Spinal cord (tissue), 10 donors: ENCODE measurements at places on chromosomes 2 and 18. TPM values are rescaled to one million over a fixed set of nuclear protein-coding genes. Genes with fewer than 3 reads are reported as not detected.

GREB1 gene
- 36.6 TPM for total RNA-seq

FOXD4L1 gene
- 0.17 TPM for total RNA-seq

GRCh38 chr2:105315314-105315713, 14.2 kb downstream of the TGFBRAP1 start:
- DNase-seq, result no peak

KLHL30 gene
- total RNA-seq, result 0.28 TPM

CD207 gene
- not detected for total RNA-seq

DNA sequence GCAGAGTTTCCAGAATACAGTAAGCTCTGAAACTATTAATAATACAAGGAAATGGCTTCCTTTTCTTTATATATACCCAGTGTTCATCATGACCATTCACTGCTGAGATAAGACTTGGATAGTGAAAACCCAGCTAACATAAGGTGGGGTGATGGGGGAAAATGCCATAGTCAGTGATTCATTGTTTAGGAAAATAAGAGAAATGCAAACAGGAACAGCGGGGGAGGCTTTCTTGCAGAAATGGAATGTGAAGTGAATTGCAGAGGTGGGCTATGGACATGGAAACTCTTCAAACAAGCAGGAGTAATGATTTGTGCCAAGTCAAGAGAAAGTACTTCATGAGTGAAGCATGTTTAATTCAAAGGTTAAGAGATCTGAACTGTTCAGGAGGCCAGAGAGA, 519.4 kb downstream of the TDRD15 start:
- DNase-seq, result no peak

FAM110C gene
- total RNA-seq, result 3.8 TPM

DNA sequence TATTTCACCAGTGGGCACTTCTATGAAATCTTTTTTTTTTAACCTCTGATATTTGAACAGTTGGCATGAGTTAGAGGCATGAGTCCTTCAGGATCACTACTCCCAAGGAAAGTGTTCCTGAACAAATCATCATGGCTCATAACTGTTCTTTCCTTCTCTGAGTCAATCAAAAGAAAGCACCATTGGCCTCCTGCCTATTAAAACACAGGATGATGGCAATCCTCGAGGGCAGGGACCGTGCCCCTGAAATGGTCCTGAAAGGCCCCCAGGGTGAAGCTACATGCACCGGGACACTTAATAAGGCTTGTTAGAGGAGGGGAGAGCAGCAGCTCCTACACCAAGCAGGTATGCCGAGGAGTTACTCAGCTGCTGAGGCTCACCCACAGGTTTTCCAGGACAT, 43.5 kb downstream of the SLC14A2 start:
- no peak for DNase-seq

DNA sequence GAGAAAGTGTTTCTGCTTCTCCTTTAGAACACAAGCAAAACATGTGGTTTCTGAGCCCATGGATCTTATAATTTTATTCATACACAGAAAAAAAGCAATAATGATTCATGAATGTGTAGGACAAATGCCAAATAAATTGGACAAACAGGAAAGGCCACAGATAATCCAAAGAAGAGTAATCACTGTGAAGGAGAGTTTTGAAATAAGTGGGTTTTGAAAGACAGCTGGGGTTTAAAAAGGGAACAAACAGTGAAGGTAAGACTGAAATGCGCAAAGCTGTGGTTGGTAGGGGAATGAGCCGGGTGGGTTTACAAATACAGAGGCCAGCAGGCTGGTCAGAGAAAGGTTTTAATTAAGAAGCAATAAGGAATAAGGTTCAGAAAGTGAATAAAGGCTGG, 50.0 kb upstream of the MBOAT2 start:
- DNase-seq, result no peak

GRCh38 chr2:50770299-50770698, 261.6 kb downstream of the NRXN1 start:
- no peak for DNase-seq

DNA sequence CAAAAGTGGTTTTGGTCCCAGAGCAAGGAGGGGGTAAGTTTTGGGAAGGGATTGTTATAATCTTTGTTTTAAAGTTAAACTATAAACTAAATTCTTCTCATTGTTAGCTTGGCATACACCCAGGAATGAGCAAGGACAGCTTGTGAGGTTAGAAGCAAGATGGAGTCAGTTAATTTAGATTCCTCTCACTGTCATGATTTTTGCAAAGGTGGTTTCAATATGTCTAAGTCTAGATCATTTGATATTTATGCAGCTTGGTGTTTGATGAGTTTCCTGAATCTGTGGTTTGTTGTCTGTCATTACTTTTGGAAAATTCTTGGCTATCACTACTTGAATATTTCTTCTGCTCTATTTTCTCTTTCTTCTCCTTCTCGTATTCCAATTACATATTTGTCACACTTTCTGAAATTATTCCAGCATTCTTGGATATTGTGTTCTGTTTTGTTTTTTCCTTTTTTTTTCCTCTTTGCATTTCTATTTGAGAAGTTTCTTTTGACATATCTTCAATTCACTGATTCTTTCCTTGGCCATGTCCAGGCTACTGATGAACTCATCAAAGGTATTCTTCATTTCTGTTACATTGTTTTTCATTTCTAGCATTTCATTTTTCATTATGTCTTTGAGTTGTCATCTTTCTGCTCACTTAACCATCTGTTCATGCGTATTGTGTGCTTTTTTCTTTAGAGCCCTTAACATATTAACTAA, 5.1 kb downstream of the SP140 start:
- DNase-seq, result no peak

DNA sequence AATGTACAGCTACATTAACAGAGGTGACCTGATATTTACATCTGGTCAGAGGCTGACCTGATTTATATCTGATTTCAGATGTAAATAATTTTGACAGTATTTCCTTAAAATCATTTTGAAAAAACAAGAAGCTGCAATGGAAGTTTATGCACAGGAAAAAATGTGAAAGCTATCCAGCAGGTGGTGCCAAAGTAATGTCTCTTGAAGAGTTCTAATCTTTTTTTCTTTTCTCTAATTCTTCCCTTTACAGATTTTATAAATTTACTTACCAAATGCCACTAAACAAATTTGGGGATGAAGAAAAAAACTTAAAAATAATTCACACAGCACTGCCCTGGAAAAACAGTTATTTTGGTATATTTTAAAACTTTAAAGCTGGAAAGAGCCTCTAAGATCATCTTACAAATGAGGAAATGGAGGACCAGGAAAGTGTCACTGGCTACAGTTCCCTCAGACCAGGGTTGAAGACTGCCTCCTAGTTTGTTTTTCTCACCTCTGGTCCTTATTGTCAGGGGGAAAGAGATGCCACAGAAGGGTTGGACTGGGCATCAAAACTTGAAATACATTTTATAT, 16.4 kb upstream of the FBLN7 start:
- peak; percentile 47 for DNase-seq

SULT1C2 gene
- 4.4 TPM for total RNA-seq

- DNase-seq, result peak; percentile 32
These were observed 110.3 kb downstream of the SP3 start for GRCh38 chr2:173854840-173855239.

DNA sequence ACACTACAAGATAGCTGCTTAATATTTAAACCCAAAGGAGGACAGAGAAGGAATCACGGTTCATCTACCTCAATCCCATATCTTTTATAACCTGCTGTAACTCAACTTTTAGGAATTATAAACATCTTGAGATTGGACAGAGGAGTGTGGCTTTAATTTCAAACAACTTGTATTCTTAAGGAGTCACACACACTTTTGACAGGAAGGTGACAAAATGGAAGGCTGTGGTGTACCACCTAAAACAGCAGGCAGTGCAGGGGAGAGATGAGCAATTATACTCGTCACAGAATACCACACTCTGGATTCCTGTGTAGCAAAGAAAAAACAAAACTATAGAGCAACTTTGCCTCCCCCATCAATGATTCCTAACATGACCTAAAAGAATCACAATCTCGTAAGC, 194.8 kb downstream of the ZEB2 start:
- no peak for DNase-seq

DNA sequence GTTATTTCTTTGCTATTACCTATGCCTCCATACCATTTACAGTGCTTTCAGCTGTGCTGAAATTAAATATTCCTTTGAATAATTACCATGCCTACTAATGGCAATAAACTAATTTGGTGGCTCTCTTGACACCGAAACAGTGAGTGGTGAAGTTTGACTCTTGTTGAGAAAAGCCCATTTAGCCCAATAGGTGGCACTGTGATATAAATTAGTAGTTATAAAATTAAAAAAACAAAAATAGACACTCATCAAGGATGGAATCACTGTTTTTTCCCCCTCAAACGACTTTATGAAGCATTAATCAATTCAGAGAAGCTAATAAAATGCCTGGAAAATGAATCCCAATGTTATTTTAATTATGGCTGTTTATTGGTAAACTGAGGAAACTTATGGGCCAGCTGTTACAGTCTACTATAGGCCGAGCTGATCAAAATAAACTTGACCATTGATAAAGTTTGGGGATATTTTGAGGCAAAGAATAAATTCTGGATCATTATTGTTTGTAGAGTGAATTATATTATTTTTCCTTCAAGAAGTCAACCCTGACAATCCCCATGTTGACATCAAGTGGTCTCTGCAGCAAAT, 339.6 kb downstream of the TRIB2 start:
- peak; percentile 91 for DNase-seq

DNA sequence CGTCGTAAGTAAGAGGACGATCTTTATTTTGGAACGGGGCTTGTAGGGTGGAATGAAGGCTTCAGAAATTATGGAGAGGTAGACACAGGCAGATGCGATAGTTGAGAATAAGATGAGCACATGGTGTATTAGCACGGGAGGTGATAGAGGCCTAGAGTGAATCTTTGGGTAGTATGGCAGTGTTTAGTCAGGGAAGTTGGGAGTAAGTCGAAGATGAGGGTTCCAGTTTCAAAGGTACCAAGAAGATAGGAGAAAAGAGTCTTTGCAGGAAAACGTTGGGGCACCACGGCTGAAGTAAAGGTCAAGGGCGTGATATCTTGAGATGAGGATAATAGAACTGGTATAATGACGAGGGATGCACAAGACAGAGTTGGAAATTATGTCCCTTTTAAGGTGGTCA, 654 bp downstream of the PIK3C3 start:
- DNase-seq, result no peak

DNA sequence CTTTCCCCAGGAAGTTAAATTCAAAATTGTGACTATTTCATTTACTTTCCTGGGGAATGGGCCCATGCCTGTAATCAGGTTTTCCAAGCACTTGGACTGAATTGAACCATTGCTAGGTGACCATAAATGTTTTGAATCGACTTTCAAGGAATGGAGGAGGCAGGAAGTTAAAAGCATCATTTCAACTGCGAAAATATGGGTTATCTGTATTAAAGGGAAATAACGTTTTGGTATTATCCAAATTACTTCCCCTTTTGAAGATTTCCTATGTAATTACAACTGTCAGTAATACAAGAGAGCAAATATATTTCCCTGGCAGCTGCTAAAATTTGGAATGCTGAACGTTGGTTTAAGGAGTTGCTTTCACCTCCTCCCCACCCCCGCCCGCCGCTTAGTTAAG, 19.0 kb downstream of the PNO1 start:
- DNase-seq, result no peak

DNA sequence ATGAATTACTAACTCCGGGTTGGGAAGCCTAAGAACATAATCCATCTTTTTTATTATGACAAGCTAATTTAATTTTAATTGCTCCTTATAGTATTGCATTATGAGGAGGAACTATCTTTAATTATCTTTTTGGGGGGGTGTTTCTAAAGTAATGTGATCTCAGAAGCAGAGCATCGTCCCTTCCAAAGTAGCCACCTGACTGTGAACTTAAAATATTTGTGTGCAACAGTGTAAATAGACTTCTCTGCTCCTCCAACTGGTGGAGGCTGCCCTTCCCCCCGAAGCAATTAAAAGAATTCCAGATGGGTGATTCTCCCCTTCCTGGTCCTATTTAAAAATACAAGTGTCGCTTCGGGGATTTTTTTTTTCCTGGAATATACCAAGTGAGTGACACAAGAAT, 55.7 kb downstream of the TCF7L1 start:
- peak; percentile 88 for DNase-seq

CHRNG gene
- total RNA-seq, result not detected

DNA sequence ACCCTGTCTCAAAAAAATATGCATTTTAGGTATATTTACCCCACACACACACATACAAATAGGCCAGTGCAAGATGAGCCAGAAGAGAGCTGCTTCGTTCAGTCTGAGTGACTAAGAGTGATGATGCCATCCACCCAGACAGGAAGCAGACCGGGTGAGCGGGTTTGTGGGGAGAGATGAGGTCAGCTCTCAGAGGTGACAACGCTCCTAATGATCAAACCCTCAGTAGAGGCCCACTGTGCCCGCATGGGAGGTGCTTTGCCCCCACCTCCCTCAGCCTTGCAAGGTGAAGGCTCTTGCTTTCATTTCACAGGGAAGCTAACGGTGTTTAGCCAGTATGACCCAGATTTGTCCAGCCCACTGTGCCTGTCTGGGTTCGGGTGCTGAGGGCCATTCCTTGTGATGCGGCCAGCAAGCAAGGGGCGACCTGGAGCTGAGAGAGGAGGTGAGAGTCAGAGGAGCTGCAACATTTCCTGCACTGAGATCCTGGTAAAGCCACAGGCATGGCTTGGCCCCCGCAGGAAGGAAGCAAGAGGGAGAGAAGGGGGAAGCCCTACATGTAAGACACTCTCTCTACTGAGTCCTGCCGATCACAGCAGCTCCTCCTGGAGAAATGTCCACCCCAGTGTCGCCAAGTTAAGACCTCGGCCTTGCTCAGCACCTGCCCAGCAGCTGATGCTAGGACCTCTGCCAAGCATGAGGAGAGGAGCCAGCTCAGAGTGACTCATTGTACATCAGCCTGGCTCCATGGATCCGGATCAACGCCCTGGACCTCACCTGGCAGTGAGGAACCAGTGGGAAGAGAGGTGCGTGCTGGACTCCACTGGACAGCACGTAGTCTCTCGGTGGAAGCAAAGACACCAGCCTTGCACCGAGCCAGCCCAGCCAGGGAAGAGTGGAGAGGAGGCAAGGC, 37.0 kb downstream of the NIFK start:
- DNase-seq, result no peak

- DNase-seq, result no peak
These were observed 283.0 kb downstream of the ALPK2 start for GRCh38 chr18:58345875-58346274.

ANKRD30B gene
- total RNA-seq, result 0.33 TPM

DNA sequence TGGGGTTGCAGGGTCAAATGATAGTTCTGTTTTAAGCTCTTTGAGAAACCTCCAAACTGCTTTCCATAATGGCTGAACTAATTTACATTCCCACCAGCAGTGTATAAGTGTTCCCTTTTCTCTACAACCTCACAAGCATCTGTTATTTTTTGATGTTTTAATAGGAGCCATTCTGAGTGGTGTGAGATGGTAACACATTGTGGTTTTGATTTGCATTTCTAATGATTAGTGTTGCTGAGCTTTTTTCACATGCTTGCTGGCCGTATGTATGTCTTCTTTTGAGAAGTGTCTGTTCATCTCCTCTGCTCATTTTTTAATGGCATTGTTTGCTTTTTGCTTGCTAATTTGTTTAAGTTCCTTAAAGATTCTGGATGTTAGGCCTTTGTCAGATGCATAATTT, 107.7 kb downstream of the PDE11A start:
- DNase-seq, result no peak

DNA sequence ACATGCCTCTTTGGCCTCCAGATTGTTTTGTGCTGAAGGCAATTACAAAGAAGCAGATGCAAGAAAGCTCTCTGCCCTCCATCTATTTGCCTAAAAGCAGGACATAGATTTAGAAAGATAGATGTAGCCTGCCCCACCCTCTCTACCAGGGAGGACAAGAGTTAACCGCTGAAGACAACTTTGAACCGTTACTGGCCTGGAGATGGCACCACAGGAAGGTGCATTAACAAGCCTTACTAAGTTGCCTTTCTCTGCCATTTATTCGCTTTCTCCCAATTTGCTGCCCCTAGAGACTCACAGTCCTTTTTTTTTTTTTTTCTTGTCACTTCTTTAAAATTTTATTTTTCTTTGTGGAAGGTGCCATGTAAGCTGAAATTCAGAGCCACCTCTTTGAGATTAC, 28.8 kb upstream of the RMDN2 start:
- DNase-seq, result no peak
